HFF-Myc (cell line): ENCODE measurements at places on chromosomes 16 and 17.
A peak's percentile ranks its signal among the peaks of the same experiment; 100 is the strongest.

DNA sequence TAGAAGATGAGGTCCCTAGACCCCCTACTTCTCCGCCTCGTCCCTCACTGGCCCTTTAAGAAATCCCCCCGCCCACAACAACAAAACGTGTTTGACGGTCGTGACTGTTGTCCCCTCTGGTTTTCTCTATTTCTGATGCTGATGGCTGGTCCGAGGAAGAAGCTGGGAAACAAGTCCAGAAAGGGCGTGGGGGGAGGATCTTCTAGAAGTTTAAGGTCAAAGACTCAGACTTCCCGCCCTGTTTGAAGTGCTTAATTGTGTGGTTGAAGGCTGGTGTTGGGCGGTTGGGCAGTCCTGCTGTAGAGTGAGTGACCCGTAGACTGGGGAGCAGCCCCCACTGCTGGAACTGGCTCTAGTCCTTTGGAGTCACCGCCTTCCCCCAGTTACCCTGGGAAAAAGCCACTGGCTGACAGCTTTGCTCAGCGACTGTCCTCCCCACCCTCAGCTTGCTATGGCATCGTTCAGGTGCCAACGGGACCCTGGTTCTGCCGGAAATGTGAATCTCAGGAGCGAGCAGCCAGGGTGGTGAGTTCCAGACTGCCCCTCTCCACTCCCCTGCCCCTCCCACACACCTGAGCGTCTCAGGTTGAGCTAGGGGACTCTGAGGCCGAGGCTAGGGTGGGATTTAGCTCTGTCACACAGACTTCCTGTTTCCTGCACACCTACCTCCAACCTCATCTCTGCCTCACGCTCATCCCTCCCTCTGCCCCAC lies 1.6 kb downstream of the MLLT6 start:
- DNase-seq: no peak

GRCh38 chr17:58605470-58605869 lies 86.4 kb downstream of the TEX14 start:
- DNase-seq: no peak

DNA sequence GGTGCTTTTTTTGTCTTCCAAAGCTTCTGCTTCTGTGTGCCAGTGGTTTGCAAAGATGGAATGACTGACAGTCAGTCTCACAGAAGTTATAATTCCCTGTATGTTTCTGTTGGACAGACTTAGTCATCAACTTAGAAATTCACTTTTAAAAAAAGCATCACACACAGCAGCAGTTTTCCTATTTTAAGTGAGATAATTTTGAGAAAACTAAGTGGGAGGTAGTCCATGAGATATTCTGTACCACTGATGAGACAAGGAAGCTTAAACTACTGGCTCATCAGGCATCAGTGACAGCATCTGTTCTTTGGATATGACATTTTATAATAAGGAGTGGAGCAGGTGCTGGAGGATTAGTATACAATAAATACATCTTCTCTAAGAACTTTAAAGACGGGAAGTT lies 20.0 kb downstream of the CNP start:
- no peak for DNase-seq

GRCh38 chr16:75195811-75196790 lies 10.9 kb downstream of the CTRB2 start:
- no peak for DNase-seq

- no peak for DNase-seq
Observed at GRCh38 chr16:49932434-49932833, 76.5 kb upstream of the ZNF423 start.

DNA sequence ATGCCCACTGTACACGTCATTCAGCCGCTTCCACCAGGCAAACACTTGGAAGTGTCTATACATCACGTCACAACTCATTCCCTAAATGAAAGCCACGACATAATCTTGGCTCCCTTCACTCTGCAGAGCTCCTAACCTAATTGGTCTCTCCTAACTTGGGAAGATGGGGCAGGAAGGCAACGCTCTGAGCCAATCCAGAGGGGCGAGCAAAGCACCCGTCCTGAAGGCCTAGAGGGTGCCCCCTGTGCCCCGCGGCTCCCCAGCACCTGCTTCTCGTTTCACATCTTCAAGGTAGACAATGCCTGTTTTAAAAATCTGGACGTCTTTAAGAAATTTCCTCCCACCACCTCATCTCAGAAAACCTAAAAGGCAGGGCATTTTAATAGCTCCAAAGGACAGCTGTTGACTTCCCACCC lies 1.0 kb downstream of the CSNK2A2 start:
- DNase-seq: peak; percentile 3

- no peak for DNase-seq
Observed at GRCh38 chr16:77330332-77331042, 104.3 kb downstream of the ADAMTS18 start.

DNA sequence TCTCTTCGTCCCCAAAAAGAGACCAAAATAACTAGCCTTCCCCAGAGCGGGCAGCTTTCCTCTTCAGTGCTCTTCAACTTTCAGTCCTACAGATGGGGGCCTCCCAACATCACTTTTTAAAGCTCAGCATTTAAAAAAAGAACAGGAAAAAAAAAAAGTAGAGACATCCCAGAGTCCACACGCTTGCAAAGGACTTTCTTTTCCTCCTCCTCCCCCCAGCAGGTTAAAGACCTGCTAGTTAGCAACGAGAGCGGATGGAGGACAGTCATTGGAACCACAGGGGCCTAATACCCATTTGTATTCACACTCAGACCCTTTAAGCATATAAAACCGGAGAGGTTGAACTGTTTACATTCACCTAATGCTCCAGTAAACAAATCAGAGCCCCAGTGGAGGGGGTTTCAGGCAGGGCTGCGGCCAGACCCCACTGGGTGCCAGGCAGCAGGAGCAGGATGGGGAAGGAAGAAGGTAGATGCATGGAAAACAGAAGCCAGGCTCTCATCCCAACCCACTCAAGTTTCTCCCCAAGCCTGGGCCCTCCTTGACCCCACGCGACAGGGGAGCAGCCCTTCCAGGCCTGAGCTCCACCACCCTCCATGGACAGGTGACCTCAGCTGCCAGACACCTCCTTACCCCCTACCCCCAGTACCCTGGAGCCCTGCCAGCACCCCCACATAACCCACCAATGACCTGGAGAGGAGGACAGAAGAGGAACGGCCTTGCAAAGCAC lies 15.2 kb downstream of the ZFHX3 start:
- no peak for DNase-seq

DNA sequence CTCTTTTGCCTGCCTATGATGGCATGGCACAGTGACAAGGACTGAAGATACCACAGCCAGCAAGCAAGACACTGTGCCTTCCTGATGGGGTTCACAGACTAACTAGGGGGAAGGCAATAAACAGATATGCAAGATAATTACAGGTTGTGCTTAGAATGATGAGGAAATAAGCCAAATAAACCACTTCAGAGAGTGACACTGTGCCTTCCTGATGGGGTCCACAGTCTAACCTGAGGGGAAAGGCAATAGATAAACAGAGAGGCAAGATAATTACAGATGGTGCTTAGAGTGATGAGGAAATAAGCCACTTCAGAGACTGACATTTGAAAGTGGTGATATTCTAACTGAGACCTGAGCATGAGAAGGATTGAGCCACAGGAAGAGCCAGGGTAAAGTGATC lies 84.2 kb downstream of the HS3ST2 start:
- DNase-seq: no peak

- no peak for DNase-seq
Observed at GRCh38 chr17:74776990-74777389, 845 bp upstream of the NAT9 start.

GRCh38 chr17:9279893-9280292 lies 258.6 kb downstream of the NTN1 start:
- DNase-seq: no peak

GRCh38 chr16:9334103-9334502 lies 242.7 kb downstream of the HAPSTR1 start:
- no peak for DNase-seq

DNA sequence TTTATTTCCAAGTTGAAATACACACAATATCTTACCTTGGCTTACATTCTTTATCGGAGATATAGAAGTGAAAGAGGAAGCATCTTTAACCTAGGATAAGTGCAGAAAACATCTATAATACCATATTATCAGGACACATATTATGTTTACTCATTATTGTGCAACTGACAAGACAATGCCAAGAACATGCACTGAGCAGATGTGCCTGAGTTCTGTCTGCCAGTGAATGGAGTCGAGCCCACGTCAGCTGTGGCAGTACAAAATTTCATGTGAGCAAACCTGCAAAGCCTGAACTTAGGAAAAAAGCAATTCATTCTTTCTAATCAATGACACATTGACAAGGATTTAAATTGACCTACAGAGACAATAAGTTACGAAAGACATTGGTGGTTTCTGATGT lies 154.4 kb downstream of the AXIN2 start:
- DNase-seq: no peak

- no peak for DNase-seq
Observed at GRCh38 chr16:79836144-79836543, 235.6 kb upstream of the MAF start.
